Stimulated activated CD4-positive, alpha-beta T cell treated with anti-CD3 and anti-CD28 coated beads, Interleukin-1b, Interleukin-23, amount 100 ng/mL, for 1 hour (primary cell): ENCODE measurements at places on chromosomes 7 and 10.

- DNase-seq, result no peak
Measured at GRCh38 chr7:122155566-122155965, 11.5 kb upstream of the AASS start.

- DNase-seq, result no peak
Measured at GRCh38 chr10:61919646-61920215, 18.2 kb downstream of the ARID5B start.

GRCh38 chr7:111671927-111672326 lies 109.6 kb upstream of the IMMP2L start:
- DNase-seq, result no peak

- no peak for DNase-seq
Measured at GRCh38 chr7:140384894-140385545, 13.3 kb downstream of the SLC37A3 start.
